ENCODE measurements at places on chromosomes 16 and 17. TPM values are rescaled to one million over a fixed set of nuclear protein-coding genes. Genes with fewer than 3 reads are reported as not detected.

- no peak for DNase-seq
Measured at GRCh38 chr17:17870247-17870646, 33.5 kb upstream of the SREBF1 start.

DNA sequence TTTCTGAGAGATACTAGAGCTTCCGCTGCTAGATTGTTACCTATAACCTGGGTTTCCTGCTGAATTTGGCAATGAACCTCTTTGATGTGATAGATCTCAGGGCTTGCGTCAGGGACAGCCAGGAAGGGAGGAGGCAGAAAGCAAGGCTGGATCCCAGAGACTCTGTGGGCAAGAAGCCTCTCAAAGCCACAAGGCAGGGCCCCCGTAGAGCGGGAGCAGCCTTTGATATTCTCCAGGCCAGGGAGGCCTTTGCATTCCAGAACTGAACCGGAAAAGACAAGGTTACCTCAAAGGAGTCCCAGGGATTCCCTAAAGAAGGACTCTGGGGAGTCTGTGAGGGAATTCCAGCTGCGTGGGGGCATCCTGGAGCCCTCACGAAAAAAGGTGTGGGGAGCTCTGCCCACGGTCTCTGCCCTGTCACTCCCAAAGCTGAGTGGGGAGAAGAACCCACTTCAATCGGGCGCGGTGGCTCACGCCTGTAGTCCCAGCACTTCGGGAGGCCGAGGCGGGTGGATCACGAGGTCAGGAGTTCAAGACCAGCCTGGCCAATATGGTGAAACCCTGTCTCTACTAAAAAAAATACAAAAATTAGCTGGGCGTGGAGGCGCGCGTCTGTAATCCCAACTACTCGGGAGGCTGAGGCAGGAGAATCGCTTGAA, 14.3 kb upstream of the SCIMP start:
- DNase-seq, result no peak

MAPT gene
- total RNA-seq, result under 0.01 TPM

- no peak for DNase-seq
Measured at GRCh38 chr16:79451196-79451816, 149.2 kb downstream of the MAF start.

DNA sequence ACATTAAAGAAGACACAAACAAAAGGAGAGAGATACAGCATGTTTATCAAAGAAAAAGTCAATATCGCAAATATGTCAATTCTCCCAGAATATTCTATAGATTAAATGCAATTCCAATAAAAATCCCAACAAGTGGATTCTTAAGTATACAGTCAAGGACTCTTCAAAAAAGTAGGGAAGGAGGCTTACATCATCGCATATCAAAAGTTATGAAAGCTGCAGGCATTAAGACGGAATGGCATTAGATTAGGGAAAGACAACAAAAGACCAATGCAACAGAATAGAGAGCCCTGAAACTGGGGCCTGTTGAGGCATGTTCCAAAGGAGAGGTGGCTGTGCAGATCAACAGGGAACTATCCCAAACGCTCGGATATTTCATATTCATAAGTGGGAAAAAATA, 76.0 kb downstream of the MARCHF10 start:
- DNase-seq, result peak; percentile 82

- no peak for DNase-seq
Measured at GRCh38 chr17:21842332-21843317, 150.3 kb downstream of the KCNJ18 start.

DNA sequence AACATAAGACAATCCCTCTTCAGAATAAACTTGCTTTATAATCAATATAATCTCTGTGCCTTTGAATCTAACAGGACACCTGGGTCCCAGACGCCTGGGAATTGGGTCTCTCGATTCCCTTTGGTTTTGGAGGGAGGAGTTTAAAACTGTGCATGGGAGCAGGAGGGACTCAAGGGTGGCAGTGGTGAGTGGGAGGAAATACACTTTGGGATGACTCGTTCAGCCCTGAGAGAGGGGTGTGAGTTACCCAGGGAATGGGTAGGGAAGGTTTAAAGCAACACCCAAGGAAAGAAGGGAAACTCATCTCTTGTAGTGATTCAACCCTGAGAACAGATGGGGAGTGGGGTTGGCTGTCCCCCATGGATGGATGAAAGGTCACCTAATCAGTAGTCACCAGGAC, 1.6 kb downstream of the RANGRF start:
- DNase-seq, result no peak

C17orf107 gene
- 4.0 TPM for total RNA-seq

CYGB gene
- total RNA-seq, result 2.7 TPM

GRCh38 chr16:7650431-7650830, 317.8 kb downstream of the RBFOX1 start:
- no peak for DNase-seq

DNA sequence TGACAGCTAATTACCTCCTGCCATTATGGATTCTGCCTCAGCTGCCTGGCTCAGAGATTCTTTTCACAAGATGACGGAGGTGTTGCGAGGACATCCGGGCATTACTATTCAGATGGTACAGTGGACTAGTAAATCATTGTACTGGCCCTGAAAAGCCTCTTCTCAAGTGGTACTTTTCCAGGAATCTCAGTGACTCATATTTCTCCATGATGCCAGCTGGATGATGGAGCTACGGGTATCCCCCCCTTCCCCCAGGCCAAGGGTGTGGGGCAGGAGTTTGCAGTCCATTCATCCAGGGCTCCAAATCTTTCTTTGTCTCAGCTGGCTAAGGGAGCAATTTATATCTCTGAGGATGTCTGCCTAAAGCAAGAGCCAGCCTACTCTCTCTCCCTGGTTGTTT, 107.7 kb upstream of the GPR139 start:
- no peak for DNase-seq

DNA sequence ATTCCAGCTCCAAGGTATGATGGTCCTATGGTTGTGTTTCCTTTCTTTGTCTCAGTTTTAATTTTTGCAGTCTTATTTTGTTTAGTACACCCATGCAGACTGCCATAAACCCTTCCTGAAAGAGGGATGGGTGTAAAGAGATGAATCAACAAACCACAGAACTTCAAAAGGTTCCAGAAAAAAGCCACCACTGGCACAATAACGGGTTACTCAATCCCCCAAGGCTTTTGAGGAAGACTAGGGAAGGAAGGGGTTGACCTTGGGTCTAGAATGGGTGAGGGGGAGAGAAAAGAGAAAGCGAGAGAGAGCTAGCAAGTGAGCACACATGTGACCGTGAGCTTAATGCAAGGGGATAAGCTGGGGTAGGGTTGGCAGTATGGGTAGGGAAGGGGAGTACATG, 168.1 kb downstream of the XYLT1 start:
- no peak for DNase-seq

DNA sequence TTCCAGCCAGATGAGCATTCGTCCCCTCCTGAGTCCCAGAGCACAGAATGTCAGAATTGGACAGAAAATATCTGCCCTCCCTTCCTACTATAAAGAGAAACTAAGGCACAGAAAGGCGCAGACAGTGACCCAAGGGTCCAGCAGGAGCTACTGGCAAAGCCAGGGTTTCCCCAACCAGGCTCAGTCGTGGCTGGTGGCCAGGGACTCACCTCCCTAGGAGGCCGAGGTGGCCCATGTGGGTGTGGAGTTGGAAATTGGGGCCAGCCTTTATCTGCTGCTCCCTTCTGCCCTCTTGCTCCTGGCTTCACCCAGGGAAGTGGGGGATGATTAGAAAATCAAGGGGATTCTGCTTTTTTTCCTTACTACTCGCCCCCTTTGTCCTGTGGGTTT, 1.1 kb downstream of the DRC7 start:
- no peak for DNase-seq

DNA sequence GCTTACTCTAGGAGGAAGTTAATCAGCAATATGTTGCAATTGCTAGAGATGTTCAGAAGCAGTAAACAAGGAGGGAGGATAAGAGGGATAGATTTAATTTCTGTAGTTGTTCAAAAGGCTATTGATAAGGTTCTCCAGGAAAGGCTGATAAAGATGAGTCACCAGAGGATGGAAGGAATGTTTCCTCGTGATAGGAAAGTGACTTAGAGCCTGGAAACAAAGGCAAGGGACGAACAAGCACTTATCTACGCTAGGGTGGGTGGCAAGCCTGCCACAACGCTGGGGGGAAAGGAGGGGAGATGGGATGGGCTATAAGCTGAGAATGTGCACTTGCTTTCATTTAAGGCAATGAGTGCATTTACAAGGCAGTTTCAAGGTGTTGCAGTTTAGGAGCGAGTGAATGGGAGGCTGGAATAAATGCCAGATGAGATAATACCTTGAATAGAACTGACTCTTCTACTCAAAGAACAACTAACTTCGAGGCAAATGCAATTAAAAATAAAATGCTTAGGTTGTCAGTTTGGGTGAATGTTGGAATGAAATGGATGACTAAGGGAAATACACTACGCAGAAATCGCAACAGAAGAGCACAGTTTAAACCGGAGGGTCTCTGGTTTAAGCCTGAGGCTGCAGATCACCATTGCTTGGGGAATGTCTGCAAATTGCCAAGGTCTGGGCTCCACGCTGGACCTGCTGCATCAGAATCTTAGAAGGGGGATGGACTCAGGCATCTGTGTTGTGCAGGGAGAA, 76.0 kb upstream of the RBBP6 start:
- no peak for DNase-seq

DNA sequence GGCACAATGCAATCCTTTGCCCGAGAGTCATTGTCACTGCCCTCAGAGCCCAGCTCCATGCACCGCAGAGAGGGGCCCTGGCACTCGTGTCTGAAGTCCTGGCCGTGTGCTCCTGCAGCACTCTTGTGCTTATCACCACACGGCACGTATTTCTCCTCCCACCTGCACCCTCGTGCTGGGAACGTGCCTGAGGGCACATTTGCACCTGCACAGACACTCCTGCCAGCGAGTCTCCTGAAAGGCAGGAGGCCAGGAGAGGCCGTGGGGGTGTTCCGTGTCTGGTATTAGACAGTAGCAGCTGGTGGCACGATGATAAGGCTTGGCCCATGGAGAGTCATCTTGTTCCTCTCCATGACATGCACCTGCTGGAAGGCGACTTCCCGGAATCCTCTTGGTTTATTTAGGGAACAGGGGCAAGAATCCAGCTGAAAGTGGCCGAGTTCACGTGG, 3.4 kb upstream of the ACSF3 start:
- no peak for DNase-seq

- DNase-seq, result no peak
Measured at GRCh38 chr16:49564496-49565229, 191.1 kb downstream of the C16orf78 start.

DNA sequence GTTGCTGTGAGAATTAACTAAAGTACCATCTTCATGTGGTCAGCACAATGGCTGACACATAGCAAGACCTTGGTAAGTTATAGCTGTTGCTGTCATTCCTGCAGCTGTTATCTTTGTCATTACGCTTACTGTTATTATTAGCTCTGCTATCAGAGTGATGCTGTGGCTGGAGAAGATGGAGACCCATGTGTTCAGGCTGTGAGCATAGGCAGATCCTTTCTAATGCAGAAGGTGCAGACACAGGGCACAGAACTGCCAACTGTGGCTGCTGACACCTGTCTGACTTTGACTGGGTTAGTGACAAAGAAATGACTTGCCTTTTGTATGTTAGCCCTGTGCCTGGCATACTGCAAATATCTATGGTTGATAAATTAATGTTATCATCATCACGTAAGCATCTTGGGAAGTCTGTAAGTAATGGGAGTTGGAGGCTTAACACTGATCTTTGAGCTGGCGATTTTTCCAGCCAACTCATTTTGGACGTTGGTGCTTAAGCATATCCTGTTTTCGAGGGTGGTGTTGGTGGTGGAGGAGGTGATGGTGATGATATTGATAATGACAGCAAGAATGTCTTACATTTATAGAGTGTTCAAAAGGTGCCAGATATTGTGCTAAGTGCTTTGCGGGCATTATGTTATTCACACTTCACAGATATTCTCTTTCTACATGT, 695.3 kb downstream of the WWOX start:
- no peak for DNase-seq

CD300A gene
- not detected for total RNA-seq

- DNase-seq, result no peak
Measured at GRCh38 chr17:13634021-13634420, 32.3 kb upstream of the HS3ST3A1 start.

GRCh38 chr17:74316220-74316619, 9.8 kb upstream of the KIF19 start:
- DNase-seq, result no peak

KRTAP4-12 gene
- not detected for total RNA-seq

DNA sequence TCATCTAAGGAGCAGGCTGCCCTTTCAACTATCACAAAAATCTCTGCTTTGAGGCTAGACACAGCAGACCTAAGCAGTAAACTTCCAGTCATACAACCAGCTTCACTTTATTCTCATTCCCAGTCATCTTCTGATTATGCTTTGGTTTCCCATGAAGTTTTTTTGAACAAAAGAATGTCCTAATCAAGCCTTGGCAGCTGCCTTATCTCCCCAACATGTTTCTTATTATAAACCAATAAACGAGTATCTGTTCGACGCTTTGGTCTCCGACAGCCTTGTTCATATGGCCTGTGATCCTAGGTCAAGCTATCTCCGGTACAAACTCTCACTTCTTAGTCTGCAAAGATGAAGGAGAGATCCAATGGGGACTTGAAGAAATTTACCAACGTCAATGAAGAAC, 47.4 kb upstream of the CDYL2 start:
- no peak for DNase-seq

GRCh38 chr17:61904094-61904710, 23.6 kb downstream of the INTS2 start:
- DNase-seq, result no peak

DNA sequence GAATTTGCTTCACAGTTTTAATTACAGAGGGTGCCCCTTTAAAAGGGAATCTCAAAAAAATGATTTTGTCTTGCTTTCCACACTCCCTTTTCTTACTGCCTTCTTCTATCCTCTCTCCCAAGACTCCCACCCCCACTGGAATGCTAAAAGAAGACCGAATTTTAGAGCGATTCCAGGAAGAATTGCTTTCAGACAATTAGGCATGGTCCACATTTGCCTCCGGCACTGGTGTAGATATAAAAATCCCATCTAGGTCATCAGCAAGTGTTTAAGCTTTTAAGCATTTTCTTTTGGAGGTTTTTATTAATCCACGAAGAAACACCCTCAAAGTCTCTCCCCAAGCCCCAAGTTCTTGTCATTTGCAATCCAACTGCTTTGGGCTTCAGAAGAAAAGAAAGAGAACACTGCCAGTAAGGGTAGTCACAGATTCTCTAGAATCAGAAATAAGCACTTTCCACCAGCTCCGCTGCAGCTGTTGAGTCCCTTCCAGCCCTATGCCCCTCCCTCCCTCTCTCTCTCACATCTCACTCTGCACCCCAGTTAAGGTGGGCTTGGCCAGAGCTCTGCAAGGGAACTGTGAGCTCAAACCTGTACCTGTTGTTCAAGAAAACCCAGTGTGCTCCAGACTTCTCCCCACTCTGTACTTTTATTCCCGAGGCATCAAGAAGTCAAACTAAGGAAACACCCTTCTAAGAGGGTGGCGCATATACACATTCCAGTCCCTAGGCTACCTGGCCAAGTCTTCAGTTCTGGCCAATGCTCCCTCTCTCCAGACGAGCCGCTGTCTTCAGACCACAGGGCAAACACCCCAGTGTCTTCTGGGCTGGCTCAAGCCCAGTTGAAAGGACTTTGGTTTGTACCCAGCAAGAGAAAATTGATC, 170.2 kb downstream of the RGS9 start:
- DNase-seq, result no peak

FBXW10B gene
- 1.0 TPM for total RNA-seq

- no peak for DNase-seq
Measured at GRCh38 chr16:51355195-51355594, 204.1 kb upstream of the SALL1 start.

GRCh38 chr17:8160741-8161221, 2.0 kb downstream of the VAMP2 start:
- no peak for DNase-seq
